ENCODE measurements at places on chromosomes 5 and 9. TPM values are rescaled to one million over a fixed set of nuclear protein-coding genes. Genes with fewer than 3 reads are reported as not detected.

GRCh38 chr5:72633041-72633445 lies 125.8 kb upstream of the ZNF366 start:
- H3K27ac ChIP-seq, result no peak overlapping the region
- H3K4me3 ChIP-seq, result no peak overlapping the region
- DNase-seq, result no peak
- H3K4me1 ChIP-seq, result peaks cover 5% of the 10 kb centered on the region
- no peaks in the 10 kb centered on the region for H3K27me3 ChIP-seq

DNA sequence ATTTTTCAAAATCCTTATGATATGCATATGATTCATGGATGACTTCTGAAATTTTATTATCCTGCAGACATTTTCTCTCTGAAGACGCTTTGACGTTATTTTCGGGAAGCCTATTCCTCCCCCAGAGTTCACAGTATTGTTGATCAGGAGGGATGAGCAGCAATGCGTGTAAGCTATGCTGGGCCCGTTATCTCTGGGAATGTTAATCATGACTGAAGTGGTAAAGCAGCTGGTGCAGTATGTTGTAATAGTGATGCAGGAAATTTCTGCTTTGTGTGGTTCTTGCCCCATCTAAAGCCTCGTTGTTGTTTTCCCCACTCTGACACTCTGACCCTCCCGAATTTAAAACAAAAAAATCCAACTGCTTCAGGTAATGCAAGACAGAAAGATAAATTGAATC lies 1797.8 kb upstream of the WWC1 start:
- H3K36me3 ChIP-seq, result no peaks in the 10 kb centered on the region
- no peak for DNase-seq
- H3K4me1 ChIP-seq, result no peaks in the 10 kb centered on the region

- no peaks in the 10 kb centered on the region for H3K4me1 ChIP-seq
- H3K4me3 ChIP-seq, result no peak overlapping the region
- H3K27me3 ChIP-seq, result no peaks in the 10 kb centered on the region
- no peaks in the 10 kb centered on the region for H3K36me3 ChIP-seq
- DNase-seq, result no peak
Observed at GRCh38 chr5:103410172-103410571, 151.6 kb downstream of the MACIR start.

DNA sequence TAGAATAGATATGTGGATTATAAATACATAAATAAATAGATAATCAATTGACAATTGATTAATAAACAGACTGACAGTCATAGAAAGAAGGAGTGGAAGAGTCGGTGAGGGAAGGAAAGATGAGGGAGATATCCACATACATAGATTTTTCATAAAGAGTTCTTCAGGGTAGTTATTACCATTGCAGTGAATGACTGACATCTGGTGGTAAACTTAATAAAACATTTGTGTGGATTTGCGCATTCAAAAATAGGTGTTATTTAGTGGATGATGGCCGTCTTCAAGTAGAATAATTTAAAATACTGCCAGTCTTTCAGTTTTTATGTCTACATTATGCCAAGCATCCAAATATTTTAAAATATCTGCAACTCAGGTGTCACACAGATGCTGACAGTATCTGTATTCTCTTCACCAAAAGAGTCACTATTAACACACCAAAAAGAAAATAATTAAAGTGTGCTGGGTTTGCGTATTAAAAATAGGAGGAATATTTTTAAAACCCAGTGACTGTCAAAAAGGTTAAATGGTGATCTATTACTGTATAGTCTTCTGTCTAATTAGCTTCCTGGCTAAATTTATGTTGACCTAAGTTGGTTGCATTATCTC lies 78.8 kb downstream of the GIN1 start:
- H3K27me3 ChIP-seq, result no peaks in the 10 kb centered on the region
- no peak overlapping the region for H3K27ac ChIP-seq
- H3K4me3 ChIP-seq, result no peak overlapping the region

PCDHGA11 gene
- 8.0 TPM for polyA plus RNA-seq

GRCh38 chr5:75225506-75225905 lies 11.2 kb downstream of the ANKRD31 start:
- H3K4me1 ChIP-seq, result no peaks in the 10 kb centered on the region
- no peak overlapping the region for H3K4me3 ChIP-seq
- H3K27ac ChIP-seq, result no peak overlapping the region
- no peaks in the 10 kb centered on the region for H3K36me3 ChIP-seq
- H3K27me3 ChIP-seq, result no peaks in the 10 kb centered on the region
- DNase-seq, result no peak

ABLIM3 gene
- polyA plus RNA-seq, result 14.9 TPM

GRCh38 chr5:10460252-10460906 lies 18.7 kb downstream of the ROPN1L start:
- DNase-seq, result peak; percentile 59
- peaks cover 20% of the 10 kb centered on the region for H3K4me1 ChIP-seq
- H3K36me3 ChIP-seq, result no peaks in the 10 kb centered on the region
- no peaks in the 10 kb centered on the region for H3K27me3 ChIP-seq
- no peak overlapping the region for H3K27ac ChIP-seq

- H3K4me3 ChIP-seq, result no peak overlapping the region
- H3K4me1 ChIP-seq, result no peaks in the 10 kb centered on the region
- no peaks in the 10 kb centered on the region for H3K36me3 ChIP-seq
- DNase-seq, result no peak
Observed at GRCh38 chr5:135443161-135443960, 3.8 kb downstream of the DCANP1 start.

FGF18 gene
- polyA plus RNA-seq, result 0.13 TPM

DNA sequence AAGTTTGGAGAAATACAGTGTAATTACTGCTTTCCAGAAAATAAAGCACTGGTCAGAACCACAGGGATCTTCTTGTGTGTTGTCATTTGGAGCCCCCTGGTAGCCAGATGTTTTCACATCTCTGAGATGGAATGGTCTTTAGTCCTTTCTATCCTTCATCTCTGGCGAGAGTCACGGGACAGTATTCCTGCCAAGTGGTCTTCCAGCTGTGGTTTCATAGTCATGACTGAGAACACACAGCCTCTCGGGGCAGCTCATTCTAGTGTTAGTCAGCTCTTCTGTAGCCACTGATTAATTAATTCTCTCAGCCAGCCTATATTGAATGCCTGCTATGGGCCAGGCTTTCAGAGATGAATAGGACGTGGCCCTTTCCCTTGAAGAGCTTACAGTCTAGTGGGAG lies 34.1 kb downstream of the HMGXB3 start:
- peaks cover 42% of the 10 kb centered on the region for H3K36me3 ChIP-seq
- H3K4me3 ChIP-seq, result no peak overlapping the region
- H3K27me3 ChIP-seq, result no peaks in the 10 kb centered on the region
- DNase-seq, result no peak
- no peak overlapping the region for H3K27ac ChIP-seq

CCNG1 gene
- polyA plus RNA-seq, result 47.2 TPM

- peaks cover 9% of the 10 kb centered on the region for H3K4me1 ChIP-seq
- no peak overlapping the region for H3K4me3 ChIP-seq
- peak; percentile 28 for DNase-seq
Observed at GRCh38 chr5:177507165-177507564, 2.5 kb downstream of the DOK3 start.

GRCh38 chr5:55123365-55123764 lies 20.9 kb downstream of the GZMA start:
- H3K36me3 ChIP-seq, result no peaks in the 10 kb centered on the region
- no peak overlapping the region for H3K27ac ChIP-seq
- no peak overlapping the region for H3K4me3 ChIP-seq
- H3K27me3 ChIP-seq, result no peaks in the 10 kb centered on the region
- no peak for DNase-seq
- H3K4me1 ChIP-seq, result no peaks in the 10 kb centered on the region

- DNase-seq, result no peak
- H3K27ac ChIP-seq, result no peak overlapping the region
- H3K36me3 ChIP-seq, result no peaks in the 10 kb centered on the region
Observed at GRCh38 chr5:401146-402034, 41.6 kb upstream of the EXOC3 start.

- H3K27ac ChIP-seq, result no peak overlapping the region
- no peak overlapping the region for H3K4me3 ChIP-seq
- peaks cover 11% of the 10 kb centered on the region for H3K27me3 ChIP-seq
- H3K36me3 ChIP-seq, result no peaks in the 10 kb centered on the region
Observed at GRCh38 chr5:73363911-73364730, 84.5 kb downstream of the FOXD1 start.

DNA sequence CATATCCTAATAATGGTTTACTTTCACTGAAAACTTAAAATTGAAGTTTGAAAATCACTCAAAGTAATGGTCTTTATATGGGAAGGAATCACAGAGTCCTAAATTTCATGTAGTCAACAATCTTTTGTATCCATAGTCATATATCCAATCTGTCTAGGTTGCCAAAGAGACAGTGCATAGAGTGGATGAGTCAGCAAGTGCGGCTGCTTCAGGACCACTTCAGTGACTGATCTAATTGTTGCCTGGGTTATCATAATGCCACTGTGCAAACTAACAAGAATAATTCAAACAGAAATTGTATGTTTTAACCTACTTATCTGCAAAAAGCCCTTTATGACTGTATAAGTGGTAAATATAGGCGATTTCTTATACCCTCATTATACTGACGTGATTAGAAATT lies 211.3 kb upstream of the PRR16 start:
- H3K4me1 ChIP-seq, result no peaks in the 10 kb centered on the region
- no peaks in the 10 kb centered on the region for H3K27me3 ChIP-seq
- DNase-seq, result no peak
- H3K27ac ChIP-seq, result no peak overlapping the region
- no peak overlapping the region for H3K4me3 ChIP-seq

DNA sequence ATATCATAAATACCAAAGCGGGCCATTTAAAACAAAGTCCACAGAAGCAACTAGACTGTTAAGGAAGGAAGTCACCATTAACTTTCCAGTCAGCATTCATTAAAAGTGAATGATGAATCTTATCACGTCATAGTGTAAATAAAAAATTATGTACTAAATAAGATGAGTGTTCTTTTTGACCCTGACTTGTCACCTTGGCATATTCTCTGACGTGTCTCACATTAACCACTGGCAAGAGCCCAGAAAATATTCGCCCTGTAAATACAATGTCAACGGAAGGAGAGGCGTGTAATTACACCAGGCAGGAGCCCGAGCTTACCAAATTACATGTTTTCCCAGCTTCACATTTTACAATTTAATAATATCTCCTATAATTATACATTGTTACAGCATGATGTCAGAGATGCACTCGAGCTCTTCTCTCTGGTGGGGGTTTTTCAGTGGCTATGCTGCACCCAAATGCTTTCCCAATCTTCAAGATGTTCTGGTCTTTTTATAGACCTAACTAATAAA lies 29.3 kb upstream of the UBE2QL1 start:
- H3K4me1 ChIP-seq, result peaks cover 45% of the 10 kb centered on the region
- H3K36me3 ChIP-seq, result no peaks in the 10 kb centered on the region
- H3K4me3 ChIP-seq, result no peak overlapping the region
- no peaks in the 10 kb centered on the region for H3K27me3 ChIP-seq

PPP2R2B gene
- polyA plus RNA-seq, result not detected

GRCh38 chr5:147780924-147781573 lies 1.5 kb downstream of the JAKMIP2 start:
- DNase-seq, result no peak
- H3K4me1 ChIP-seq, result peaks cover 4% of the 10 kb centered on the region
- H3K27ac ChIP-seq, result no peak overlapping the region
- H3K4me3 ChIP-seq, result no peak overlapping the region

- no peaks in the 10 kb centered on the region for H3K36me3 ChIP-seq
- no peaks in the 10 kb centered on the region for H3K4me1 ChIP-seq
- no peak overlapping the region for H3K27ac ChIP-seq
- no peak for DNase-seq
- no peak overlapping the region for H3K4me3 ChIP-seq
Observed at GRCh38 chr9:378263-378662, 163.6 kb downstream of the DOCK8 start.

DNA sequence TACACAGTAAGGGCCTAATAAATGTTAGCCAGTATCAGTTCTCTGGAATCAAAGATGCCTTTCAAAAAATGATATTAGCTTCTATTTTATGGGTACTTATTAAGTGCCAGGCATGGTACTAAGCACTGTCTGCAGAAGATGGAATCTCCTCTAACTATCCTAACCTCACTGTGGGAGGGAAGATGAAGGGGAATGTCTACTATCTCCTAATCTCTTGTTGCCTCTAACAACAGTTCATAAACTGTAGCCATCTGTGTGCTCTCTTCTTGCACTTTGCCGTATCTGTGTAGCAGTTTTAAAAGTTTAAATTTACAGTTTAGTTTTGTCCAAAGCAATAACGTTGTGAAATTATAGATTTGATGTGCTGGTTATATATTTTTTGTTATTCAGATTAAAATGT lies 99.6 kb upstream of the CCDC112 start:
- no peaks in the 10 kb centered on the region for H3K27me3 ChIP-seq
- H3K4me1 ChIP-seq, result no peaks in the 10 kb centered on the region
- no peak overlapping the region for H3K4me3 ChIP-seq
- no peaks in the 10 kb centered on the region for H3K36me3 ChIP-seq
- no peak for DNase-seq

- peaks cover 4% of the 10 kb centered on the region for H3K4me1 ChIP-seq
- DNase-seq, result no peak
- no peak overlapping the region for H3K4me3 ChIP-seq
- H3K27ac ChIP-seq, result no peak overlapping the region
- H3K36me3 ChIP-seq, result no peaks in the 10 kb centered on the region
Observed at GRCh38 chr9:129776566-129776937, 23.7 kb upstream of the PTGES start.
